Non-pigmented ciliary epithelial cell (primary cell): ENCODE measurements at places on chromosomes 3 and 15.

- no peak for DNase-seq
These were observed 33.2 kb downstream of the MKRN2 start for GRCh38 chr3:12590096-12590495.

DNA sequence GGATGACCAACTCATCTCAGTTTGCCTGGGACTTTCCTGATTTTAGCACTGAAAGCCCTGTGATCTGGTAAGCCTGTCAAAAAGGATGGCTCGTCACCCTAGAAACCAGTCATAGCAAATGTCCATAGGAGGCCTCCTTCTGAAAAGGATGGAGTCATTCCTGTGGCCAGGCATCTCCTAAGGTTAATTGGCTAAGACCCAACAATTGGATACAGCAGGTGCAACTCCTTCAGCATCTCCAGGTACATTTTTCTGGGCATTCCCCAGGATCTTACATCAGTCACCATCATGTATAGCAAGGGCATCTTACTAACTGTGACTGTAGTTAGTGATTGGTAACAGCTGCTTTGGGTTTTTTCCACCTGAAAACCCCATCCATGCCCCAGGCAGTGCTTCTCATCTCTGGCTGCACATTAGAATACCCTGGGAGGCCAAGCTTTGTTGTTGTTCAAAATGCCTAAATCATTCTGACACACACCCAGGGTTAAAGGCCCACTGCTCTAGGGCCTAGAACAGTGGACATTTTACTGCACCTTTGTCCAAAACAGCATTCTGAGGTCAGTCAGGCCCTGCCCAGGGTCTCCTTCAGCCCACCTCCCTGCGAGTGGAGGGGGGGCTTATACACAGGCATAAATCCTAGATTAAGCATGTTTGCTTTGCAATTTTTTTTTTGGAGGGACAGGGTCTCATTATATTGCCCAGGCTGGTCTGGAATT, 28.3 kb upstream of the GALNT15 start:
- DNase-seq: no peak

DNA sequence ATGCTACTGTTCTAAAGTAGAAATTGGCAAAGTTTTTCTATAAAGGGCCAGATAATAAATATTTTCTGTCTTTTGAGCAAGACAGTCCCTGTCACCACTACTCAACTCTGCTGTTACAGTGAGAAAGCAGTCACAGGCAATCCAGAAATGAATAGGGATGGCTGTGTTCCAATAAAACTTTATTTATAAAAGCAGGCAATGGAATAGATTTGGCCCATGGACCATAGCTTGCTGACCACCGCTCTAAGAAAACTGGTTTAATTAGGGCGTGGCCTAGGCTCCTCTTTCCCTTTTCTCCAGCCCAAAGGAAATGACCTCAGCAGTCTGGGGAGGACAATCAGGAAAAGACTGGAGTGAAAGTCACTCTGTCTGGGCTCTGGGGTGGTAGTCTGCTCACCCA, 183.8 kb downstream of the MEGF11 start:
- no peak for DNase-seq

DNA sequence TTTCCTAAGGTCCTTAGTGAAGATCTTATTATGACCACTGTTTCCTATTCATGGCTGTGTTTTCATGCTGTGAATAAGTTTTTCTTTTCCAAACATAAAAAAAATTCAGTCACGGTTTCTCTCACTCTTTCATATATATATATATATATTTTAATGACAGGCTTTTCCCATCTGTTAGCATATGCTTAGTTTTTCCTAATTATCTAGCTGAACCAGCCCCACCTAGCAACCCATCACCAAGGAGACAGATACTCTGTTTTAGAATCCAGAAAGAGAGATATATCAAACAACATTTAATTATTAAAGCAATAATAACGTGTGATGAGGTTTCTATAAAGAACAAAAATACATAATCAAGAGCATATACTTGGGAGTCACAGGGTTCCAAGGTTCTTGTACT, 58.3 kb downstream of the TMCC1 start:
- no peak for DNase-seq

DNA sequence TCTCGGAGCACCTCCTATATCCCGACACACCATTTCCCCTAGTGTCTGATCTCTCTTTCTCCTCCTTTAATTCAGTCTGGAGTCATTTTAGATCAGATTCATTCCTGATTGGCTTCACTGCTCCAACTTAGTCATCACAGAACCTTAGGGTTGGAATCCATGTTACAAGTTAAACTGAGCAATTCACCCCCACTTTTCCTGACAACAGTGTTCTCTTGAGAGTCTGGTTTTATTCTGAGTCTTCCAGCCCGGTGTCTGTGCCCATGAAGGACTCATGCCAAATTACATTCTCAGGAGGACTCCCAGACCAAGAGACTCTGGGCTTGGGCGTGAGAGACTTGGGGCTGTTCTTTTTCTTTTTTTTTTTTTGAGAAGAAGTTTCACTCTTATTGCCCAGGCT, 57.5 kb downstream of the LPP start:
- no peak for DNase-seq

DNA sequence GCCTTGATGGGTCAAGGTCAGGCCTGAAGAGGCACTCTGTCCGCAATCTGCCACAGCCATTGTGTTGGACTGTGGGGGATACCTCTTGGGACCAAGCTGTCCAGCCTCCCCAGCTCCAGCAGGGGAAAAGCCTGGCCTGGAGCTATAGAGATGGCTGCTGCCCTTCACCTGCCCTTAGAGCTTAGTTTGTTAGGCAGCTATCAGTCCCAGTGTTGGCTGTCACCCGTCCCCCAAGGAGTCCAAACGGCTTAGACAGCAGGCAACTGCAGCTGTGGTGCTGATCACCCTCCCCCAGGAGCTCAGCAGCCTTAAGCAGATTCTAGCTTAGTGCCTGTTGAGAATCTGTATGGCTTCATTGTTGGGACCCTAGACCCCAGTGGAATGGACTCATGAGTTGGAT, 180.3 kb downstream of the MYRIP start:
- no peak for DNase-seq

GRCh38 chr3:81033684-81034083, 727.8 kb downstream of the GBE1 start:
- no peak for DNase-seq

- no peak for DNase-seq
These were observed 80.4 kb downstream of the CHRD start for GRCh38 chr3:184460276-184460675.

DNA sequence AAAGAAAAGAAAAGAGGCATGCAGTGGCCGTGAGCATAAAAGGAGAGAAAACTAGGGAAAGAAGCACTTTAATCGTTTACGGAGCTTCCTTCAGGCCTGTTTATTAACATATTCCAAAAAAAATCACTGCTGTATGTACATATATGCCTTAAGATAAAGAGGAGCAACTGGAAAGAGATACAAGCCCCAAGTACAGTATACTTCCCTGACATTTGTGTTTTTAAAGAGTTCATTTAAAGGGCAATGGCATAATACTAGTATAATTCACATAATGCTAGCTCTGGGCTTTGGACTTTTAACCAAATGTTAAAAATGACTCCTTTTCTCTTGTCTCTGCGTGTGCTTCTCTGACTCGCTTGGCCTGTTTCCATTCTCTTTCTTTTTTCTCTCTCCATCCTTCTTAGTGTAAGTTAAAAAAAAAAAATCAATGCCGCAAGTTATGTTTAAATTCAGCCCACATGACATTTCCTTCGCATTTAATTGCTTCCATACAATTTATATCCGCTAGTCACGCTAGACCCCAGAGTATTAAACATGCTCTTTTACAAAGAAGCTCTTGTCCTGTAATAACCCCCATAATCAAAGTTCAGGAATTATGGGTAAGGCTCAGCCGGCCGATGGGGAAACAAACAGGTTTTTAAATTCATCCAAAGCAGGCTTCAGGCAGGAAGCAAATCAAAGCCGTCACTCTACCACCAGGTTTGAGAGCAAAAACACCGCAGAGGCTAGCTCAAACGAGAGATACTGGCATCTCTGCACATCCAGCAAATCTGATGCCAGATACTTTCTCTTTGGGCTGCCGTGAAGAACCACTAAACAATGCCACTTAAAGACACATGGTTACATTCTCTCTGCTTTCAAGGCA, 19.4 kb downstream of the WWTR1 start:
- DNase-seq: no peak

GRCh38 chr3:150605998-150606641, 3.0 kb downstream of the SELENOT start:
- no peak for DNase-seq

DNA sequence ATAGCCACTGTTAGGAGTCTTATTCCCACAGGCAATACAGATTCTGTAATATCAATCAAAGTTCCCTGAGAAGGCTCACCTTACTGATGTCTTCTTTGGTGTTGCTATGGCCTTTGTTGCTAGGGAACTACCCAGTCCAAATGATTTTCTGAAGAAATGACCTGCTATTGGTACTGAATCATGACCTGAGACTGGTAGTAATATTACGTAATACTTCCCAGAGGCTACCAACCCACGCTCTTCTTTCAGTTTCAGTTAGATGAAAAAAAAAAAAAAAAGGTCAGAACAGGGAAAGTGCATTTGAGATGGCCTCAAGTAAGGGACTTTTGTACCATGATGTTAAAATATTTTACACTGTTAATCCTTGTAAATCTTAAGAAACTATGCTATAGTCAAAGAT, 1092.5 kb upstream of the EPHA6 start:
- no peak for DNase-seq

GRCh38 chr15:38074029-38074428, 139.6 kb downstream of the TMCO5A start:
- no peak for DNase-seq

DNA sequence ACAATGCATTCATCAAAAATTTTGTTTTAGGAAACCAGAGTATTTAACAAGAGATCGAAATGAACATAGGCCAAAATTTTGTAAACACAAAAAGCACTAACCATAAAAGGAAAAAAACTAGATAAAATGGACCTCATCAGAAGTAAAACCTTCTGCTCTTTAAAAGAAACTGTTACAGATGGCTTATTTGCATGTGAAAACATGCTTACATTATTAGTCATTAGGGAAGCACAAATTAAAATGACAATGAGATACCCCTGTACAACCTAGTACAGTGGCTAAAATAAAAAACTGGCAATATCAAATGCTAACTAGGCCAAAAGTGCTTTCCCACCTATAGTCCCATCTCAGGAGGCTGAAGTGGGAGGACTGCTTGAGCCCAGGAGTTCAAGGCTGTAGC, 19.3 kb downstream of the UBR1 start:
- DNase-seq: no peak

DNA sequence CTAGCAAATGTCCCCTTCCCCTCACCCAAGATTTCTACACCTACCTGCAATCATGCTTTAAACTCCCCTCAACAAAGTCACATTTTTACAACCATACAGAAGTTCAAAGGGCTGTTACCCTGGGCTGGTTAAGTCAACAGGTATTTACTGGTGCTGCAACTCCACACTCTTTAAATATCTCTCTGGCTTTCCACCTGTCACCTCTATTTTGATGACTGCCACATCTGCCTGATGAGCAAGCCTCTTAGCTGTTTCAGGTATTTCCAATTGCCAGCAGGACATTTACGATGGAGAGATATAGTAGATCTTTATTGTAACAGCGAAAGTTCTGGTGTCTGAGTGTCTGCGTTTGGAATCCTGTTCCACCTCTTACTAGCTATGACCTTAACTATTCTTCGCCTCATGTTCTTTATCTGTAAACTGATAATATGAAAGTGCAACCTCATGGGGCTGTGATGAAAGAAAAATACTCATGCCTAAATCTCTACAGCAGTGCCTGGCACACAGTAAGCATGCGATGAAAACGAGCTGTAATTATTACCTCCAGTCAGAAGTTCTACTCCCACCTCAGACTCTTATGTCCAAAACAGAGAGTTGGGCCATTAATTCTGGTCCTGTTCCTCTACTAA, 44.2 kb upstream of the TPM1 start:
- DNase-seq: no peak

DNA sequence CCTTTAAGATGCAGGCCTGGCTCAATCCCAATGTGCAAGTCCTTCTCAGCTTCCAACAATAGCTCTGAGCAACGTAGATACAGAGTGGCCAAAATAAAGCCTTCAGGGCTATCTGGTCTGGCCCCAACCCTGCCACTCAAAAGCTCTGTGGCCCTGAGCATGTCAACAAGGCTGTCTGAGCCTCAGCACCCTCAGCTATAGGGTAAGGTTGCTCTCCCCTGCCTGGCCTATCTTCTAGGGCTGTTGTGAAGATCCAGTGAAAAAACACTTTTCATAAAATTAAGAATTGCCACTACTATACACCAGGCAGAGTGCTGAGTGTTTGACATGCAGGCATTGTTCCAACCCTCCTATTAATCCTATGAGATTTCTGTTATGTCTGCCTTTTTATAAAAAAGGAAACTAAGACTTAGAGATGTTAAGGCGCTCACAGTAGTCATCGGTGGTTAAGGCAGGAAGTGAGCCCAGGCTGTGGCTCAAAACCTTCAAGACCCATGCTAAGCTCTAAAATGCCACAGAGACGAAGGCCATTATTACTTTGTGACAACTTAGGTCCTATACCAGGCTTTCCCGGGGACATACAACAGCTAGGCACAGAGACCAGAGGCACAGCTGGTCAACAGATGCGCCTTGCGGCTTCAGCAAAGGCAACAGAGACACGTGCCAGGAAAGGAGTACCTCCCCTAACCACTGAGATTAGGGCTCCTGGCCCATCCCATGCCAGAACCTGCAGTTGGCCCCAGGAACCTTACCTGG, 5.1 kb downstream of the POLG start:
- DNase-seq: no peak

DNA sequence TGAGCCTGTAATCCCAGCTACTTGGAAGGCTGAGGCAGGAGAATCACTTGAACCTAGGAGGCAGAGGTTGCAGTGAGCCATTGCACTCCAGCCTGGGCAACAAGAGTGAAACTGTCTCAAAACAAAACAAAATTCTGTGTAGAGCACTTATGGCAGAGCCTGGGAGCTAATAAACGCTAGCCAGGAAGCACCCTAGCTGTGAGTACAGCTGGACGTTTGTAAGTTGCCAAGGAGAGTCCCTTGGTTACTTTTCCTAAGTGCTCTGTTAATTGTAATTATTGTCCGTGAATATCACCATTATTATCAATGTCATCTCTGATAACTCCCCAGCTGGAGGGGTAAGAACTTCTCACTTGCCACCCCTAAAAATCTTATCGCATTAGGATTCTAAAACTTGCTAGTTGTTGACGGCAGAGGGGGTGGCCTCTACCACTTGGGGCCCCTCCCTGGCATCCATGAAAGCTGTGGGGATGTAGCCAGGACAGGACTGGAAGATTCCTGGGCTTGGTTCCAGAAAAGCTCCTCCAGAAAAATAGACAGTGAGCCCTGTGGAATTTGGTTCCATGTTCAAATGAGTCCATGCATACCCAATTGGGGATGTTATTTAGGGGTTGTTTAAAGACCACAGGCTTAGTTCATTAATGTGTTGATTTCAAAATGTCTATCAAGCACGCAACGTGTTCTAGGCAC, 9.9 kb upstream of the KLHL25 start:
- no peak for DNase-seq

- DNase-seq: no peak
These were observed 11.9 kb downstream of the RASA2 start for GRCh38 chr3:141498598-141499223.
